NCI-H510A treated with DMSO at 0.1 percent for 48 hours (cell line): ENCODE measurements at places on chromosomes 2 and 18.

DNA sequence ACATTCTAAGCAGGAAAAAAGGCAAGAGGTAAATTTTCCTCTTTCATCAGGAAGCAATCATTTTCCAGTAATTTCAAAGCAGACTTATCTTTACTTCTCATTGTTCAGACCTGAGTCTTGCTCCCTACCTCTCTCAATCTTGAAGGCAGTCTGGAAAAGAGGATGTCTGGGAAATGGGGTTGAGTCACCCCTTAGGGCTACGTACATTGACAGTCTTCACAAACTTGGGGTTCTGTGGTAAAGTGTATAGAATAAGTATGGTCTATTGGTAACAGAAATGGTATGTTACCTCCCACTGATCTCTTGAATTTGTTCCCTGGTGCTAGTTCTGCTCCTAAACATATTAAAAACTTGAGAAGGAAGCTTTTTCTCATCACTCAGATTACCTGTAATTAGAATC is 361.3 kb downstream of the SS18 start:
- DNase-seq, result no peak

GRCh38 chr2:59449274-59449673 is 1104.2 kb downstream of the BCL11A start:
- peak; percentile 10 for DNase-seq

DNA sequence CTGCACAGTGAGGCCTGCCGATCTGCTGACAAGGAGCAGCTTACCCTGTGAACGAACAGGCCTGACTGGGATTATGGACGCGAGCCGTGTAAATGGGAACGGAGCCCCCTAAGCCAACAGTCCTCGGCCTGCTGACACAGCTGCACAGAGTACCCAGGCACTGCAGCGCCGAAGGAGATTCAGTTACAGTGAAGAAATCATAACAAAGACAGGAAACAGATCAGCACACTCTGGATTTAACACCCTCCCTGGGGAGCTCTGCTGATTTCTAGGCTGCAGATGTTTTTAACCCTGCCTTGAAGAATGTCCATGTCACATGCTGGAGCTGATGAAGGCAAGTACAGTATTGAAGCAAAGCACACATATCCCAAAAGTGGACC is 43.4 kb downstream of the COLEC12 start:
- peak; percentile 60 for DNase-seq

DNA sequence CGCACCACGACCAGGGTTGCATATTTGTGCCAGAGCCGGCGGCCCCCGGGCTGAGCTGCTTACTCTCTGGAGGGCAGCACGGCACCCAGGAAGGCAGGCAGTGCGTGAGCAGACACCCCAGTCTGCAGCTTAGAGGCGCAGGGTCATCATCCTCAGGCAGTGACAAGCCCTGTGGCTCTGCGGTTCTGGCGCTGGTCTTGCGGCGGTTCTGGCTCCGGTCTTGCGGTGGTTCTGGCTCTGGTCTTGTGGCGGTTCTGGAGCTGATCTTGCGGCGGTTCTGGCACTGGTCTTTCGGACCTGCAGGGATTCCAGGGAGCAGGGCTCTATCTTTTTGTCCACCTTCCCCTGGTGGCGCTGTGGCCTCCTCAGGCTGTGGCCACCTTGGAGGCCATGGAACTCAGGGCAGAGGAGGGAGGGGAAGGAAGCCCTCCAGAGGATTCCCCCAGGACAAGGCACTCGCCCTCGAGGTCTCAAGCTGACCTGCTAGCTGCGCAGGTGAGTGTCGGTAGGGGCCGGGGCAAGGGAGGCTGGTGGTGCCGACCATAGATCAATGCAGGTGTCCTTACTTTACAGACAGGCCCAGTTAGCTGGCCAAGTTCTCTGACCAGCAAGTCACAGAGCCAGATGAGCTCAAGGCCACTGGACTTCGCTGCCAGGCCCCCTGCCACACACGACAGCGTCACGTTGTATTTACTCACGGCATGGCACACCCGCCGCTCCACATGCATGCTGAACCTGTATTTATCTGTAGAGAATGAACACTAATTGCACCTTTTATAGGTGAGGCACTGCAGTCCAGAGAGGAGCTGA is 14.9 kb downstream of the ESPNL start:
- DNase-seq, result no peak

GRCh38 chr2:128420131-128420530 is 101.5 kb upstream of the HS6ST1 start:
- no peak for DNase-seq

DNA sequence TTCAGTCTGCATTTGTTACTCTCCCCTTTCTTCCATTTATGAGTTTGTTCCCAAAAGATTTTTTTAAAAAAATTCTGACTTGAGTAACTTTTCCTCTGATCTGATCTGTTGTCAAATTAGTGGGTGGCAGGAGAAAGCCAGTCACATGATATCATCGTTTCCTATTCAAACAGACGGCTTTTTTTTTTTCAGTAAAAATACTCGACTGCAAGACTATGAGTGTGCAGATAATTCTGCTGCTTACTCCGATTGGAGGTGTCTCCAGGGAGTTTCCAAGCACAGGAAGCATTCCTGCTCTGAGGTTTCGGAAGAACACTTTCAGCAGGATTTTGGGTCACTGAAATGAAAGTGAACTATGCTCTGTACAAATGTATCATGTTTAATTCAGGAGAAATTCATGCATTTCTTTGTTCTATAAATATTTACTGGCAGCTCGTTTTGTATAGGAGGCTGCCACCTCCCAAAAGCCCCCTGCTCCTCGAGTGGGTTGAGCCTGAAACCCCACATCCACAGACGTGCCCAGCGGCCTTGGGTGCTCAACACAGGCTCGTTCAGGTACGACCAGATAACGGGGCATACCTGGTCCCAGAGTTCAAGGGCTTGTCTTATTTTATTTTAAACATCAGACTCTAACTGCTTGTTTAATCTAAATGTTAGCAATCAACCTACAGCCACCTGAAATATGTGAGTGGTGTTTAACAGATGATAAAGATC is 126.9 kb upstream of the ZNF516 start:
- peak; percentile 66 for DNase-seq

- DNase-seq, result no peak
Observed at GRCh38 chr18:54829856-54830255, 1.6 kb downstream of the RAB27B start.

- DNase-seq, result no peak
Observed at GRCh38 chr2:239000500-239001073, 152.7 kb downstream of the TWIST2 start.

GRCh38 chr2:180110469-180110868 is 103.4 kb upstream of the CWC22 start:
- no peak for DNase-seq

- no peak for DNase-seq
Observed at GRCh38 chr2:76759634-76760366, 762.4 kb downstream of the LRRTM4 start.

- no peak for DNase-seq
Observed at GRCh38 chr2:67108231-67108630, 288.9 kb upstream of the ETAA1 start.

DNA sequence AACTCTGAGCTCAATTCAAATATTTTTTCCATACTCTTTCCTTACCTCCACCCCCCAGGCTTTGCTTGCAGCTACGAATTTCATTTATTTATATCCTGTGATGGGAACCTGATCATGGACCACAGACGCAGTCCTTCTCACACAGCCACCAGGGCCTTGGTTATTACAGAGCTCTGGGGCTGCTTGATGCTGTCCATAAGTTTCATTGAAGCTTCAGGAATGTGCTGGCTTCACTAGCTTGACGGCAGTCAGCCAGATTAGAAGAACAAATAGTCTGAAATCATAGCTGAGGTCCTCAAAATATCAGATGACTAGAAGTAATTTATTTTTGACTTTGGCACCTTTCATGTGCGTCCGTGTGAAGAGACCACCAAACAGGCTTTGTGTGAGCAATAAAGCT is 104.9 kb downstream of the VWA3B start:
- DNase-seq, result no peak

DNA sequence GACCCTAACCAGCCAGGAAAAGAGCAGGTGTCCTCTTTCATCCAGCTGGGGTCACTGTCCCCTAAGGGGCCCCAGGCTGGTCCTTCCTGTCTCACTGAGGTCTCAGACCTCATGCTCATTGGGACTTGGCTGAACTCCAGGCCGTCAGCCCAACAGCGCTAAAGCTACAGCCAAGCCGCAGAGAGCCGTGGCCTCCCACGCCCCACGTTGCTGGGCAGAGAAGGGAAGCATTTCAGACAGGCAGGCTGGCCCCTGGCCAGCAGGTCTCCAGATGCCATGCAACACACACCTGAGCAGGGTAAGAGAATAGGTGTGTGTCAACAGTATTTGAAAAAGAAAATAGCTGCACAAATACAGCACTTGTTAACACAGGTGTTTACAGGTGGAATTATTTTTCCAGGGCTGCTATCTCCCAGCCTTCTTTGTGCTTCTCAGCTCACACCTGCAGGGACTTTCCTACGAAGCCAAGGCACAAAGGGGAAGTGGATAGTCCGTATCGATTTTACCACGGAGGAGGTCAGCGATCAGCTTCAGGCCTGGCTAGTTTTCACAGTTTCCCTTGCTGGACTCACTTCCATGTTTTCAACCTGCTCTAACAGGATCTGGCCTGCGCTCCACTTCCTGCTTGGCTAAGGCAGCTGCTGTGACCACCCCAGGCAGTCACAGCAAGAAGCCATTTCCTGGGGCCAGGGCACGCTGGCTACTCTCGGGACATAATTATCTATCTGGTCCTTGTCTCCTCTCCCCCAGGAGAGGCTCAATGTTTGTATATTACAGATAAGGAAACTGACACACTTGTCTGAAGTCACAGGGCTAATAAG is 156.1 kb upstream of the ID2 start:
- peak; percentile 99 for DNase-seq
